Neural crest cell (in vitro differentiated cells): ENCODE measurements at places on chromosomes 16 and 17. TPM values are rescaled to one million over a fixed set of nuclear protein-coding genes. Genes with fewer than 3 reads are reported as not detected.

- H3K4me3 ChIP-seq: peak overlapping the region; percentile 96
- peak overlapping the region; percentile 84 for H3K27ac ChIP-seq
- H3K4me1 ChIP-seq: peaks cover 54% of the 10 kb centered on the region
These were observed 1.3 kb upstream of the CUEDC1 start for GRCh38 chr17:57956291-57957119.

Gene GCGR
- total RNA-seq: not detected in 2 replicates

Gene LPCAT2
- 7.2 and 7.9 TPM in 2 replicates for total RNA-seq

Gene CDH5
- total RNA-seq: 0.45 and 0.56 TPM in 2 replicates

DNA sequence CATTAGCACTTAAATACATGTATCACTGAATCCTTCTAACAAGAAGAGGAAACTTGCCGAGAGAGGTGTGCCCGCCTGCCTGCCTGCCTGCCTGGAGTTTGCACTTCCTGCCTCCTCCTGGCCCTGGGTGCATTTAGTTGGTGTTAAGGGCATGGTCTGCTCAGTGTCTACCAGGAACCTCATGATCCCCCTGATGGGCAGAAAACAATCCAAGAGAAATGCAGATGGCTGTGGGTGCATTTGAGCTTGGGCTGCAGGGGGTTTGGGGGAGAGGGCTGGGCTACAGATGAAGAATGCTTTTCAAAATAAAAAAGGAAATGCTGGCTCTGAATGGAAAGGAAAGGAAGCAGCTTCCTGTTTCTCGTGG is 10.1 kb downstream of the KSR1 start:
- peak overlapping the region; percentile 29 for H3K27ac ChIP-seq
- peaks cover 34% of the 10 kb centered on the region for H3K4me1 ChIP-seq
- no peaks in the 10 kb centered on the region for H3K27me3 ChIP-seq
- no peak for DNase-seq

- H3K36me3 ChIP-seq: no peaks in the 10 kb centered on the region
- H3K27me3 ChIP-seq: peaks cover 4% of the 10 kb centered on the region
- H3K4me1 ChIP-seq: peaks cover 10% of the 10 kb centered on the region
- DNase-seq: no peak
These were observed 15.7 kb upstream of the BAHCC1 start for GRCh38 chr17:81379523-81379942.

- no peak overlapping the region for H3K4me3 ChIP-seq
- no peak for DNase-seq
- H3K27me3 ChIP-seq: peaks cover 2% of the 10 kb centered on the region
- H3K36me3 ChIP-seq: no peaks in the 10 kb centered on the region
- no peak overlapping the region for H3K27ac ChIP-seq
These were observed 147.6 kb upstream of the NOG start for GRCh38 chr17:56445692-56446411.

DNA sequence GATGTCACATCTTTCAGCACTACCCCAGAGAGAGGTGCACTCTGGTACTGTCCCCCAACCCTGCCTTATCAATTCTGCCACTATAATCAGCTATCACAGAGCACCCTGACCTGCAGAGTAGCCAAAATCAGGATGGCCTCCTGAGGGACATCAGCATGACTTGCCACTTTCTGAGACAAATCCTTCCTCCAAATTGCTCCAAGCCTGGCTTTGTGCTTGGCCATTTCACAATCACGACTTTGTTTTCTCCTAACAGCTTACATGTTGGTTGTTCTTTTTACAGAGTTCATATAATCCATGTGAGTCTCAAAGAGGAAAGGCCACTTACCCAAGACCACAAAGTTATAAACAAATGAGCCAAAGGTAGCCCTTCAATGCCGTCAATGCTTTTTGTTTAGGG is 449.0 kb upstream of the CDH5 start:
- no peaks in the 10 kb centered on the region for H3K36me3 ChIP-seq
- no peaks in the 10 kb centered on the region for H3K27me3 ChIP-seq
- DNase-seq: no peak
- H3K4me1 ChIP-seq: peaks cover 13% of the 10 kb centered on the region

GRCh38 chr17:13704333-13704732 is 102.6 kb upstream of the HS3ST3A1 start:
- DNase-seq: no peak
- H3K4me3 ChIP-seq: no peak overlapping the region
- peak overlapping the region; percentile 1 for H3K27ac ChIP-seq
- H3K36me3 ChIP-seq: no peaks in the 10 kb centered on the region
- H3K27me3 ChIP-seq: no peaks in the 10 kb centered on the region

GRCh38 chr17:1005361-1005946 is 8.5 kb downstream of the TIMM22 start:
- peak overlapping the region; percentile 84 for H3K27ac ChIP-seq
- H3K4me3 ChIP-seq: peak overlapping the region; percentile 22
- peaks cover 3% of the 10 kb centered on the region for H3K36me3 ChIP-seq

Gene UMOD
- total RNA-seq: not detected in 2 replicates

Gene TBX2
- total RNA-seq: 16.1 and 18.7 TPM in 2 replicates
